Stimulated activated CD4-positive, alpha-beta T cell treated with anti-CD3 and anti-CD28 coated beads, TNF-alpha, amount 100 ng/mL, for 24 hours (primary cell): ENCODE measurements at places on chromosomes 1 and 21.

DNA sequence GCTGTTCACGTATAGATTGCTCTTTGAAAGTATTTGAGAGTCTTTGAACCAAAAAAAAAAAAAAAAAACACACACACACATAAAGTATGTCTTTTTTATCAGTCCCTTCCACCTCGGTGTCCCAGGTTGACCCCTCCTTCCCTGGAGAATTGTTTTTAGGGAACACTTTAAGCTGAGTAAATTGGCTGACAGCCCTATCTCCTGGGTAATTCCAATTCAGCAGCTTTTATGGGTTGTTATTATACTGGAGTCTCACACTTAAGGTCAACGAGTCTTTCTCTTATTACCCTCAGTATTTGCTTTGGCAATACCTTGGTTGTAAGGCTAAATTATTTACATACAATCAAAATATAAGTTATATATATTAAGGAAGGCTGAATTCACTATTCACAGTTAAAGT lies 69.4 kb downstream of the SLC30A10 start:
- DNase-seq: no peak

- DNase-seq: no peak
Observed at GRCh38 chr1:212495766-212496494, 63.2 kb downstream of the NENF start.

DNA sequence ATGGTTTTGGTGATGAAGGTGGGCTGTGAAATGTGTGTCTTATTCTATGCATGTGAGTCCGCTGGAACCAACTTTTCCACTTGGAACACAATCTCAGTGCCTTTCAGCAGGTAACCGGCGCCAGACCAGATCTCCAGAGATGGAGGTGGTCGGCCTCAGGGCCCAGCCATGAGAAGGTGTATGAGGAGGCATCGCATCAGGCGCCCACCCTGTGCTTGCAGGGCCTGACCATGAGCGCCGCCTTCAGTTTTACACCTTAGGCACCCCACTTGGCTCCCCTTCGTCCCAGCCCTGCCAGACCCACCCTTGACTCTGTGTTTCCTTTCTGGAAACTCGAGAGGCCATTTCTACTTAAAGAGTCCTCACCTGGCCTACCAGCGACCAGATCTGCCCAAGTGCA lies 48.6 kb upstream of the ATF3 start:
- DNase-seq: no peak

DNA sequence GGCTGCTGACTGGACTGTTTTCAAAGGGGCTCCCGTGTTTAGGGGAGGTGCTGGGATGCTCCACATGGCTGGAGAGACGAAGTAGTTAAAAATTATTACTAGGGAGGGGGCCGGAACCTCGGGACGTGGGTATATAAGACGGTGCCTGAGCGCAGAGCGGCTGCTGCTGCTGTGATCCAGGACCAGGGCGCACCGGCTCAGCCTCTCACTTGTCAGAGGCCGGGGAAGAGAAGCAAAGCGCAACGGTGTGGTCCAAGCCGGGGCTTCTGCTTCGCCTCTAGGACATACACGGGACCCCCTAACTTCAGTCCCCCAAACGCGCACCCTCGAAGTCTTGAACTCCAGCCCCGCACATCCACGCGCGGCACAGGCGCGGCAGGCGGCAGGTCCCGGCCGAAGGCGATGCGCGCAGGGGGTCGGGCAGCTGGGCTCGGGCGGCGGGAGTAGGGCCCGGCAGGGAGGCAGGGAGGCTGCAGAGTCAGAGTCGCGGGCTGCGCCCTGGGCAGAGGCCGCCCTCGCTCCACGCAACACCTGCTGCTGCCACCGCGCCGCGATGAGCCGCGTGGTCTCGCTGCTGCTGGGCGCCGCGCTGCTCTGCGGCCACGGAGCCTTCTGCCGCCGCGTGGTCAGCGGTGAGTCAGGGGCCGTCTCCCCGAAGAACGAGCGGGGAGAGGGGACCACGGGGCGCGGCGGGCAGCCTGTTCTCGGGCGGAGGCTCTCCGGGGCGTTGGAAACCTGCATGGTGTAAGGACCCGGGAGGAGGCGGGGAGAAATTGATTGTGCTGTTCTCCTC lies at the start of gene CHODL:
Gene CHODL (plus strand): TSS at position 163 of the 793 bp plus-strand sequence. CDS start 391 bp downstream, at position 554.
- DNase-seq: no peak

GRCh38 chr1:207069858-207070506 lies 16.9 kb downstream of the PFKFB2 start:
- DNase-seq: no peak

DNA sequence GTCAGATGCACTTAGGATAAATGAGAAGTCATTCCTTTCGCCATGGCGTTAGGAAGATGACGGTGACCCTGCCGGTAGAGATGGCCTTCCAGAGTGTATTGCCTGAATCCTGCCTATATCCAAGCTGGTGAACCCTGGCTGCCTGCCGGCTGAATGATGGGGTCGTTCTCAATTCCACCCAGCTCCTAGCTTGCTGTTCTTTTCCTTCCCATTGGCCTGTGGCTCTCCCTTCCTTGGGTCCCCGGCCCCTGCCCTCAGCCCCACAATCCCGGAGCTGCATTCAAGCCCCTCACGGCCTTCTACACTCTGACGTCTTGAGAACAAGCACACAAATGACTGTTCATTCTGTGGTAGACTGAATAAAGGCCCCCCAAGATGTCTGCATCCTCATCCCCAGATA lies 28.2 kb upstream of the ZBTB21 start:
- no peak for DNase-seq

DNA sequence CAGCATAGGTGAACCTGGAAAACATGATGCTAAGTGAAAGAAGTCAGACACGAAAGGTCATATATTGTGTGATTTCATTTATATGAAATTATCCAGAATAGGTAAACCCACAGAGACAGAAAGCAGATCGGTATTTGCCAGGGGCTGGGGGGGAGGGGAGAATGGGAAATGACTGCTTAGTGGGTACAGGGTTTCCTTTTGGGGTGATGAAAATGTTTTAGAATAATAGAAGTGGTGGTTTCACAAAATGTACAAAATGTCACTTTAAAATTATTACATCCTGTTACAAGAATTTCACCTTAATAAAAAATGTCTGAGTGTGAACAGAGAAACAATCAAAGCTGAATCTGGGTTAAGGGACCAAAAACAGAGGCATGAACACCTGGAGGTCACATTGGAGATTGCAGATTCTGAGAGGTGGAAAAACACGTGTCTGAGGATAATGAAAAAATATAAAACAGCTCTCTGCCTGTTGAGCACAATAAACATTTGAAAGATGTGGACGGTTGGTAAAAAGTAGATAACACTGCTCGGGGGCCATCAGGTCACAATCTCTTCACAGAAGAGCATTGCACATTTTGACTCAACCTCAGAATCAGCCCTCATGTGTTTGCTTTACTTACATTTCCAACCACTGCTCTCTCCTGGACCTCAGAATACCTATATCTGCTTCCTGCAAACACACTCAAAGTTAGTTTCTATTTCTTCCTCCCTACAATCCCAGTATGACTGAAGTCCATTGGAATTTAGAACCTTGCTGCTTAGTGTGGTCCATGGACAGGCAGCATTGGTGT lies 3.2 kb downstream of the SLAMF6 start:
- DNase-seq: no peak

GRCh38 chr1:37701051-37701450 lies 8.7 kb downstream of the CDCA8 start:
- DNase-seq: no peak

- no peak for DNase-seq
Observed at GRCh38 chr1:111666828-111667227, 47.2 kb downstream of the RAP1A start.

DNA sequence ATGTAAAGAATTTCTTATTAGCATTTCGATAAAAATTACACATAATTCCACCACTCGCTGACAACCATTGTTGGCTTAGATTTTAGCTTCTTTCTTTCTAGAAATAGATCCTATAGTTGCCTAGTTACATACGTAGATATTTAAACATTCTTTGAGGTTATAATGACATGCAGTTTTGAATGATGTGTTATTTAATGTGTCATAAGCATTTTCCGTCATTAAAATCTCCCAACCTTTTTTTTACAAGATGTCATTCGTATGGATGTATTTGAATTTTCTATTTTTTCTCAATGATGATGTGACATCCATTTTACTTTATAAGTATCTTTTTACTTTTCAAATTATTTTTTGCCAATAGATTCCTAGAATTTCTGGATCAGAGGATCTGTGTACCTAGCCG lies 44.7 kb downstream of the SLC37A1 start:
- no peak for DNase-seq

DNA sequence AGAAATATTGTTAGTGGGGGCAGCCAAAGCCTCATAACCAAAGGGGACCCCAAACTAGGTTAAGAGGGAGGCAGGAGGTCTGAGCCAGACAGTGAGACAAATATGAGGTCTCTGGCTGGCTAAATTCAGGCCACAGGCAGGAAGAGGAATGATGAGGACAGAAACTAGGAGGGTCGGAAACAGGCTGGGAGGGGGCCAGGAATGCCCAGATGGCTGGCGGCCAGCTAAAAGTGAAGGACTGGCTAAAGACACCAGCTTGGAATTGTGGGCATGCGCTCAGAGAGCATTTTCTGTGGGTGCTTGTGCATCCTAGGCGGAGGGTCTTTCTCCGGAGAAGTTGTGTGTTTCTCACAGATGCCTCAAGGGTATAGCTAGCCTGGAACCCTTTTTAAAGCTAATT lies 77.0 kb downstream of the PGM1 start:
- no peak for DNase-seq
